ENCODE measurements at places on chromosomes 5 and 9. TPM values are rescaled to one million over a fixed set of nuclear protein-coding genes. Genes with fewer than 3 reads are reported as not detected.

CAMK2A gene
- total RNA-seq: 0.42 TPM

ENTPD2 gene
- total RNA-seq: 1.9 TPM

CLIC3 gene
- total RNA-seq: 0.55 TPM

- no peak for DNase-seq
Observed at GRCh38 chr5:147169901-147170300, 64.9 kb upstream of the STK32A start.

DNA sequence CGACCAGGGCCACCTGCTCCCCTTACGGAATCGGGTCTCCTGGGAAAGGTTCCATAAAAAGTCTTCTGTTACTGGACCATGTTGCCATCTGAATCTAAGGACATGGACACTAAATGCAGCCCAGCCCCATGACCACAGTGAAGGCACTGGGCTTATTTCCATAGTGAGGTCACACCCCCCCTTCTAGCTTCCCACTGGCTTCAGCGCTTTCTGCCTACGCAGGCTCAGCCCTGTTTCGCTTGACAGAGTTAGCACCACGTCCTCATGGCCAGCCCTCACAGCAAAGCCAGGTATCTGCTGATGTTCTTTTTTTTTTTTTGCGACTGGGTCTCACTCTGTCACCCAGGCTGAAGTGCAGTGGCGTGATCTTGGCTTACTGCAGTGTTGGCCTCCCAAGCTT lies 14.1 kb downstream of the UCK1 start:
- DNase-seq: no peak

GRCh38 chr9:85522459-85523092 lies 219.2 kb downstream of the AGTPBP1 start:
- DNase-seq: no peak

- DNase-seq: no peak
Observed at GRCh38 chr5:54178991-54179390, 131.4 kb downstream of the ARL15 start.
